ENCODE measurements at places on chromosomes 1 and 21.
A peak's percentile ranks its signal among the peaks of the same experiment; 100 is the strongest.

GRCh38 chr1:17184822-17185484, 20.0 kb upstream of the PADI1 start:
- DNase-seq = no peak

DNA sequence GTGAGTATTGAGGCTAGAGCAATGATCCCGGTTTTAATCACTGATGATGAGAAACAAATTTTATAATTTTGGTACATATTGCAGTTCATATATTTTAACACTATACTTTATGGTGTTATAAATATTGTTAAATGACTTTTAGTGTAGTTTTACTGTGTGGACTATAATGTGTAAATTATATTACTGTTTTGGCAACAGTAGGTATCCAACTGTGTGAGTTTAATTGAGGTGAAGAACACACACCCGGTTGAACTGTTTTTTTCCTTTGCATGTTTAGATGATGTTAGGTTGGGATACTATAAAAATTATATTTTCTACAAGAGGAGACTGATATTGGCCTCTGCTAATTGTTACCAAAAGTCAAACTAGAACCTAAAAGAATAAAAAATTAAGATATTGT, 166.5 kb downstream of the SDCCAG8 start:
- no peak for DNase-seq

DNA sequence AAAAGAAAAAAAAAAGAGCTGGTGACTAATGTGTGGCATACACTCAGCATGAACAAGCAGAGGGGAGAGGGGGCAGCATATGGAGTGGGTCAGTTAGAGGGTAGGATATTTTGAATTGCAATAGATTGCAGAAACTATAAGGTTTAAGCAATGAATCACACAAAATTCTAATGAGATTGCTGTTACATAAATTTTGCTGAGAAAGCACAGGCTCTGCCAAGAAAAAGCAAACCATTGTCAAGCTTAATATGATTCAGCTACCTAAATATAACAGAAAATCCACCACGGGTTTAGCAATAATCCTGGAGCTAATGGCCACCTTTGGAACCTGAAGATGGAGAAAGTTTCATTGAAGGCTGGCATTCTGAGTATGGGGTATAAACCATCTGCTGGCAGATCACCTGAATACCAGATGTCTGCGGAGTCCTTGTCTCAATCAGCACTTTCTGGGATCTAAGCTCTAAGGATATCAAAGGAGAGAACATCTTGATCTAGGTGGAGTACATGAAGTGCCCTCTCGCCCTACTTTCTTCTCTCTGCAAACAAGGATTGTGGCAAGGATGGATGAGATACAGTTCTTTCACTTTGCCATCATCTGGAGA, 30.3 kb upstream of the ANGPTL7 start:
- DNase-seq = no peak

DNA sequence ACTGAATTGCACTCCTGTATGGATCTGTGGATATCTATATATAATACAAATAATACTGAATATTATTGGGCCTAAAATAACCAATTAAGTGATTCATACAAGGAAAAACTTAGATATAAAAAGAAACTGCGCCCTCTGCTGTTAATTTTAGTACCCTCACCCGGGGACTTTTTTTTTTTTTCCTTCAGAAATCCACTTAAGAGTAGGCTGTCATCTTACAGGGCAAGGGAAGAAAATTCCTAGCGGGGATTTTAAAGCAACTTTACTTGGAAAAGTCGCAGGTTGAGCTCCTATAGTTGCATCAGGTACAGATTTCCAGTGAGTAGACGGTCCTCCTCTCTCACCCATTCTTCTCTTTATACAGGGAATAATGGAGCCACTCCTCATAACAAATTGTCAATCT, 1.3 kb downstream of the NTNG1 start:
- DNase-seq = peak; percentile 19

DNA sequence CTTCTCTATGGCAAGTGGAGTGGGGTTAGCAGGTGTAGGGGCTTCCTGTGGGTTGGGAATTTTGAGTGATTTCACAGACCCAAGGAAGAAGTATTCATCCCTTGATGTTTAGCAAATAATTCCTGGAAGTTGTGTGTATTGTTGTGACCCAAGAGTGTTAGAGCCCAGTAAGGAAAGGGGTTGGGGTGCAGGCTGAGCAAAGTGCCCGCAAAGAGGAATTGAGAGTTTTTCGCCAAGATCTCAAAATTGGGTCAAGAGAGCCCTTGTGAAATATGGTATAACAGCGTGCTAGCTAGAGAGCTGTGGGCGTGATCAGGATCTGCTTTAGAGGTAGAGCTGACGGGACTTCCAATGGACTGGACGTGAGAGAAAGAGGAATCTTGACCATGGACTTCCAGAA, 73.0 kb upstream of the LAPTM5 start:
- DNase-seq = no peak

- DNase-seq = no peak
These were observed 501.0 kb upstream of the USP24 start for GRCh38 chr1:55716151-55716550.

GRCh38 chr1:30768159-30768829, 10.7 kb upstream of the LAPTM5 start:
- DNase-seq = no peak

DNA sequence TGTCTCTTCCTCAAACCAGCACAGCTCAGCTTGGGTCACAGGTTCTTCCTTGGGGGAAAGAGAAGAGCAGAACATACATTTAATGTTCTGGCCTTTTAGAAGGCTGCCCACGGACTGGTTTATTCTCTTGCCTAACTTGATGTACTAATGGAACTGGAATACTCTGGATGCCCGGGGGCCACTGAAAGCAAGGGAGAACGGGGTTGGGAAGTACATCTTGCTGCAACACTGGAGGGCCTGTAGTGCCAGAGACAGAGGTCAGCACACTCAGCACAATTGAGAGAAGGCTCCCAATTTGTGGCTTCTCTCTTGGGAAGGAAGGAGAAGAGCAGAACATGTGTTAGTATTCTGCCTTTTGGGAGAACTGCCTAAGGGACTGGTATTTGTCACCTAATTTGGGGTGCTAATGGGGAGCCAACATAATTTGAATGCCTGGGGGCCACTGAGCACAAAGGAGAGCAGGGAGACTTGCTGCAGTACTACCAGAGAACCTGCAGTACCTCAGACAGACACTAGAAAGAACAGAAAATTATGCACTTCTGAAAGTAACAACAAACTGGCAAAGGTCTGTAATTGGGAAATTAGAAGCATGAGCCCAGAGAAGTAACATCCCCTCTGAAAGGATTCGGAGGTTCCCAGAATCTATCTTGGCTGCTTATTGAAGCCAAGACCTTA, 14.1 kb downstream of the ZNF691 start:
- DNase-seq = no peak

DNA sequence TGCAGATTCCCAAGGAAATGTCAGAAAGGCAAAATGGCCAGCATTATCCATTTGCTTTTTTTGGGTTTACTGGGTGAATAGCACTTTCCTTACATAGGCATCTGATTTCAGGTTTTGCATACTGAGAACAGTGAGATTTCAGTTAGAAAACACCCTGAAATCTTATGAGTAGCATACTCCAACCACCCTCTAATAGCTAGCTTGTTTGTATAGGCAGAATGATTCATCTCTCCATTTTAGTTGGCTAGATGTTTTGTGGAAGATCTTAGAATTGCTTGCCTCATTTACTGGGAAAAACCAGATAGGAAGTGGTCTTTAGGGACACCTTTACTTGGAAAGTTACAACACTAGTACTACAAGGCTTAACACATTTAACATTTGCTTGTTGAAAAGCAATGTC, 10.4 kb downstream of the KYAT3 start:
- DNase-seq = no peak

- DNase-seq = no peak
These were observed 8.5 kb upstream of the DMBX1 start for GRCh38 chr1:46480959-46481646.

GRCh38 chr1:183103147-183103546, 79.9 kb downstream of the LAMC1 start:
- DNase-seq = no peak

DNA sequence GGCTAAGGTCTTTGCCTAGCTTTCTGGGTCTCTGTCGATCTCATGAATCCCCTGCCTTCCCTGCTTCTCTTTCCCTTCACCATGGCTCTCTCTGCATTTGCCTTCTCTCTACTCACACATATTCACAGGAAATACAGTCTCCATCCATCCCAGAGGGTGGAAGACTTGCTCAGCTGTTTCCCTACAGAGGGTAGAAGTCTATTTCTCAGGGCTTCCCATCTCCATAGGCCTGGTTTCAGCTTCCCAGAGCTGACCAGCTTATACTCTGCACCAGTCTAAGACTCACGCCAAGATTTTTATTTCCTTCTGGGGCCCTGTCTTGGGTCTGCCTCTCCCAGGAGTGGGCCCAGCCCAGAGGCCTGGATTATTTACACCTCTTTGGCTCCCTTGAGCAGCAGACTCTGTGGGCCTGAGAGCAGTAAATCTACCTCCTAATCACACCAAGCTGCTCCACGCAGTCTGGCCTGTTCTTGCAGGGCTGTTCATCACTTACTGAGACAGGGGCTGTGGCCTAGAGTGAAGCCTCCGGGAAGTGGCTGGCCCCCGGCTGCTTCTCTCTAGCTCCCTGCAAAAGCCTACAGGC, 102.5 kb downstream of the PLXNA2 start:
- no peak for DNase-seq

DNA sequence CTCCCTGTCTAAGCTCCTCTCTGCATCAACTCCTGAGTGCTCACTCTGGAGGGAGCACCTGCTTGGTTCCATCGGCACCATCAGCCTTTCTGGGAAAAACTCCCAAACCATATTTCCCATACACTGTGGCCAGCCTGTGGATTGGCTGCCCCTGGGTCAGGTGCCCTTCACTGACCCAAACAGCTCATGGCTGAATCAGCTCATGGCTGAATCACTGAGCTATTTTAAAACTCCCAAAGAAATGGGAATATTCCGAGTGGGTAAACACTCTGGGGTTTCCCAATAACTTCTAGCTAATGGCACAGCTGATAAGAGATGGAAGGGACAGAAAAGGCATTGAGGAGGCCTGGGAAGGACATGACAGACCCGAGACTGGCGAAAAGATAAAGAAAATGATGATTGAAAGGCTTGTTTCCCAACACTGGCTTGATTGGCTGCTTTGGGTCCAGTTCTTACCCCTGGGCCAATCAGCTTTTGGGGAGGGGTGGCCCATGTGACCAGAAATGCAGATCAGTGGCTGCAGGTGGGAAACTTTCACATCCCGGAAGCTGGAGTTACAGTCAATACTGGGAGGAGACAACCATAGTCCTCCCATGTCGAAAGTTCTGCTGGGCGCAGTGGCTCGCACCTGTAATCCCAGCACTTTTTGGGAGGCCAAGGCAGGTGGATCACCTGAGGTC, 37.3 kb upstream of the KAZN start:
- DNase-seq = no peak

GRCh38 chr21:45596704-45597318, 46.7 kb upstream of the PCBP3 start:
- peak; percentile 83 for DNase-seq

DNA sequence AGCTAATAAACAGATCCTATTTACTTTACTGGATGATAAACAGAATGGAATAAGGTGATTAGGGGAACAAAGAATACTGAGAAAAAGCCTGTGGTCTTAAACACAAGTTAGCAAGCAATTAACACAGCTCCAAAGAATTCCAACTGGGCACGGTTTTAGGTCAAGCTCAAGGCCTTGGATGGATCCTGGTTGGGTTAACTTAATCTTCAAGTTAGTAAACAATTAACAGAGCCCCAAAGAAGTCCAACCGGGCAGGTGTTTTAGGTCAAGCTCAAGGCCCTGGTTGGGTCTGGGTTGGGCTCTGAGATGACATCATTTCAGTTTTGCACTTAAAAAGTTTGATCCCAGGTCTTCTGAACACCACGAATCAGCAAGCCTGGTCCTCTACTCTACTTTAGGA, 1086.3 kb upstream of the TMPRSS15 start:
- DNase-seq = no peak
